ENCODE measurements at places on chromosomes 1 and 21.

GRCh38 chr1:193402037-193402436 is 215.6 kb upstream of the B3GALT2 start:
- no peak for DNase-seq

- no peak for DNase-seq
Observed at GRCh38 chr1:4515727-4516289, 138.6 kb upstream of the AJAP1 start.

GRCh38 chr1:112454316-112454715 is 54.4 kb upstream of the WNT2B start:
- DNase-seq, result no peak

DNA sequence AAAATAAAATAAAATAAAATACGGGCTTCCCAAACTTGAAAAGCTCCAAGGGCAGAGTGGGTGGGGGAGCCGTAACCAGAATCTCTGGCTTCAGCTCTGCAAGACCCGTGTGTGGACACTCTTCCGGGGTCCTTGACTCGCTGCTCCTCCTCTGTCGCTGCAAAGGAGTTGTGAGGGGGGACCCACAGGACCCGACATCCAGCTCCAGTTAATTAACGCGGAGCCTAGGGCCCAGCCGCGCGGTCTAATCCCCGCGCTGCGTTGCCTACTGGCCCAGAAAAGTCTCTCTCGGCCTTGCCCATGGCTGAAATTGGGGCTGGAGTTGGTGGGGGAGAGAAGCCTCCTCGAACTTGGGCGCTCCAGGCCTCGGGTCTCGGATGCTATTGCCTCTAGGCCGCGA is 1.8 kb downstream of the LMX1A start:
- no peak for DNase-seq

GRCh38 chr1:168371477-168371876 is 90.8 kb downstream of the TBX19 start:
- no peak for DNase-seq

- no peak for DNase-seq
Observed at GRCh38 chr21:34514576-34515115, 2.6 kb upstream of the KCNE1 start.

DNA sequence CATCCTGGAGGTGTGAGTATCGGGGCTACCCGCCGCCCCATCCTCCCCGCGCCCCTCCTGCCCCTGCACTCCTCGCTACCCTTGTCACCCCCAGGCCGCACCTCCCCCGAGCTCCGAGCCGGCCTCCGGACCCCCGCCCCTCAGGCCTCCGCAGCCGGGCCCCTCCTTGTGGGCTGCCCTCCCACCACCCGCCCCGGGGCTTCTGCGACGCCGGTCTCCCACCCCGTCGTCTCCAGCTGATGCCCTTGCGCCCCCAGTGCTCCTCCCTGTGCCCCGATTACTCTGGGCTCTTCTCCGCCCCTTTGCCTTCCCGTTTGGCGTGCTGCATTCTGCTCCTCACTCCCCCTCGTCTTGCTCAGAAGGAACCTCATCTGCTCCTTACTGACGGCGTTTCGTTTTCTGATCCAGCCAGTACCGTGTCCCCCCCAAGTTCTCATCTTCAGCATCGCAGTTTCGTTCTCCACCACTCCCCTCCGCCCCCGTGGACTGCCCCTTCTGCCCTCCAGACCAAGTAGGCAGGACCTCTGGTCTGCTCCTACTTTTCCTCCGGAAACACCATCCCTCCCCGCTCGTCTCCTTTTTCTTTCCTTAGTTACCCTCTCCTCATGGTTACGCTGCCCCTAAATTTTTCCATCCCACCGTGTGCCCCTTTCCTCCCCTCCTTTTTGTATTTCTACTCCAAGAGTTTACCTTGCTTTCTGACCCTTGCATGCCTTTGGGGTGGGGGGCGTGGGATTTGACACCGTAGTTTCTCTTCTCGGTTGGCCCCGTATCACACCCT is 841 bp downstream of the SNX27 start:
- no peak for DNase-seq

GRCh38 chr1:109874445-109874844 is 36.2 kb upstream of the CSF1 start:
- no peak for DNase-seq

DNA sequence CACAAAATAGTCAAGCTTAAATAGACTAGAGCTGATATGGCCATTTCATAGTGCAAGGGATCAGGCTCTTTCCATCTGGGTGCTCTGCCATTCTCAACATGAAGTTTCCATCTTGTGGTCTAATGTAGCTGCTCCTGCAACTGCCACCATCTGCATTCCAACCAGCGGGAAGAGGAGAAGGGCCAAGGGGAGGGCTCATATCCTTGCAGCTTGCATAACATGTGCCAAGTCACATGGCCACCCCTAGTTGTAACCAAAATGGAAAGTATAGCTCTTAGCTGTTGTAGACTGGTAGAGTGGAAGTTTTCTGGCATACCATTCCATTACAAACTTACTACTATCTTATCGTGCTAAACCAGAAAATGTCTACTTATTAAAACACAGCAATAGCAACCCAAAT is 38.9 kb upstream of the IVNS1ABP start:
- DNase-seq, result no peak

- DNase-seq, result no peak
Observed at GRCh38 chr1:200969726-200970561, 53.6 kb downstream of the KIF21B start.

GRCh38 chr21:31110430-31110829 is 72.2 kb upstream of the KRTAP19-8 start:
- DNase-seq, result no peak

DNA sequence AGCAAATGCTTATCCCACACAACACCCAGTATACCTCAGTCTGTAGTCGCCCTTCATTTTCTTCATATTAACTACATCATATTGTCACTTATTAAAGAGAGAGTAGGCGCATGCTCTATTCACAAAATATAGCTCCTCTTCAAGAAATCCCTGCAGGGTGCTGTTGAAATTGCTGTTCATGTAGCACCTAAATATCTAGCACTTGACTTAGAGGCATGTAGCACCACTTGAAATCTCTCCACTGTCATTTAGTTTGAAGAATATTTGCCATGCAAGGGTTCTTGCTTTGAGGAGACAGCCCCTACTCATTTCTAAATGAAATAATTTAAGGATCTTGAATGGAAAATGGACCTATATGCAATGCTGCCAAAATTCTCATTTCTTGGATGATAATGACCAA is 20.9 kb upstream of the LRRC8B start:
- no peak for DNase-seq

- DNase-seq, result no peak
Observed at GRCh38 chr1:110150330-110151174, at the start of gene SLC6A17. Gene SLC6A17 (plus strand): TSS chr1:110150494. CDS start chr1:110166930, 16,436 bp downstream.

GRCh38 chr1:168386949-168387586 is 106.4 kb downstream of the TBX19 start:
- DNase-seq, result no peak

DNA sequence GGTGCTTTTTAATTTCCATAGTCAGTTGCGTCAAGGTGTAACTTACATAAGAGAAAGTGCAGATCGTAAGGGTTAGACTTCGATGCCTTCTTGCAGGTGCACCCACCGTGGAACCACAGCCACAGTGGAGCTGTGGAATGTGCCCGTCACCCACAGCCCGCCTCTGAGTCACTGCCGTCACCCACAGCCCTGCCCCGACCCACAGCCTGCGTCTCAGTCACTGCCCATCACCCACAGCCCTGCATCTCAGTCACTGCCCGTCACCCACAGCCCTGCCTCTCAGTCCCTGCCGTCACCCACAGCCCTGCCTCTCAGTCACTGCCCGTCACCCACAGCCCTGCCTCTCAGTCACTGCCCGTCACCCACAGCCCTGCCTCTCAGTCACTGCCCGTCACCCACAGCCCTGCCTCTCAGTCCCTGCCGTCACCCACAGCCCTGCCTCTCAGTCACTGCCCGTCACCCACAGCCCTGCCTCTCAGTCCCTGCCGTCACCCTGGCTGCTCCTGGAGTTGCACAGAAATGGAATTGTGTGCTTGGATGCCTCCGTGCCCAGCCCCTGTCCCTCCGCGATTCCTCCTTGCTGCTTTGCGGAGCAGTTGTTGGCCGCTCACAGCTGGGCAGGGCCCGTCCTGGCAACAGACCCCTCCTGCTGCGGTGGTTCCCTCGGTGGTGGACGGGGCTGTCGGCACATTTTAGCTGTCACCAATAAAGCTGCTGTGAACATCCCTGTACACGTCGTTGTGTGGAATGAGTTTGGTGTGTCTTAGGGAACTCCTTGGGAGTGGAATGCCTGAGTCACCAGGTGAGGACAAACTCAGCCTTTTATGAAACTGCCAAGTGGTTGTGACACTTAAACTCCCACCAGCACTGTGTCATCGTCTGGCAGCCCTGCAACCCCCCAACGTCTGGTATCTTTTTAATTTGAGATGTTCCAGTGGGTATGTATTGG is 44.9 kb upstream of the COL6A2 start:
- no peak for DNase-seq

- no peak for DNase-seq
Observed at GRCh38 chr1:203095061-203095690, 9.4 kb upstream of the MYOG start.

DNA sequence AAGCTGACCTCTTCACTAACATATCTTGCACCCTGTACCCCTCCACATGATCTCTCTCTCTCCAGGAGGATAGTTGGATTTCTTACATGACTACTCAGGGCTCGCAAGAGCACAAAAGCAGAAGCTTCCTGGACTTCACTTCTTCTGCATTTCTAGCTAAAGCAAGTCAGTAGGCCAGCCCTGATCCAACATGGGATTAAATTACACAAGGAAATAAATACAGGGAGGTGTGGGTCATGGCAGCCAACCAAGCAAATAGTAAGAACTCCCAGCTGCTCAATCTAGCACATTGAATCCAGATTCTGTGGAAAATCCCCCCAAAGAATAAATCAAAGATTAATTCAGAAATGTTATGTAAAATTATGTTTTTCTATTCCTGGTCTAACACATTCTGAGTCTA is 33.3 kb downstream of the KLHDC7A start:
- DNase-seq, result no peak

DNA sequence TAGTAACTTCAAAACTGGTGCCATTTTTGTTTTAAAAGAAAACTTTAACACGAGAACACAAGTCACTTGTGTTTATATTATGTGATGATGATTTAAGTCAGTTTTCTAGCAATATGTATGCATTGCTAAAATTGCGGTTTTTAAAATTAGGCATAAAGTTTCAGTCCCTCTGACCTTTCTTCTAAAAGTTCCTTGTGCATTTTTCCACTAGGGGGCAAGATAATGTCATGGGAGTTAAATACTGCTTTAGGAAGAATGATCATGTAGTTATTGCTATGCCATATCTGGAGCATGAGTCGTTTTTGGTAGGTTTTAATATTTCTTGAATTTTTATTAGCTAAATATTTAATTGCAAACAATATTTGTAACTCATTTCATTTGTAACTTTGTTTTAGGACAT is 10.7 kb downstream of the CDC7 start:
- no peak for DNase-seq

DNA sequence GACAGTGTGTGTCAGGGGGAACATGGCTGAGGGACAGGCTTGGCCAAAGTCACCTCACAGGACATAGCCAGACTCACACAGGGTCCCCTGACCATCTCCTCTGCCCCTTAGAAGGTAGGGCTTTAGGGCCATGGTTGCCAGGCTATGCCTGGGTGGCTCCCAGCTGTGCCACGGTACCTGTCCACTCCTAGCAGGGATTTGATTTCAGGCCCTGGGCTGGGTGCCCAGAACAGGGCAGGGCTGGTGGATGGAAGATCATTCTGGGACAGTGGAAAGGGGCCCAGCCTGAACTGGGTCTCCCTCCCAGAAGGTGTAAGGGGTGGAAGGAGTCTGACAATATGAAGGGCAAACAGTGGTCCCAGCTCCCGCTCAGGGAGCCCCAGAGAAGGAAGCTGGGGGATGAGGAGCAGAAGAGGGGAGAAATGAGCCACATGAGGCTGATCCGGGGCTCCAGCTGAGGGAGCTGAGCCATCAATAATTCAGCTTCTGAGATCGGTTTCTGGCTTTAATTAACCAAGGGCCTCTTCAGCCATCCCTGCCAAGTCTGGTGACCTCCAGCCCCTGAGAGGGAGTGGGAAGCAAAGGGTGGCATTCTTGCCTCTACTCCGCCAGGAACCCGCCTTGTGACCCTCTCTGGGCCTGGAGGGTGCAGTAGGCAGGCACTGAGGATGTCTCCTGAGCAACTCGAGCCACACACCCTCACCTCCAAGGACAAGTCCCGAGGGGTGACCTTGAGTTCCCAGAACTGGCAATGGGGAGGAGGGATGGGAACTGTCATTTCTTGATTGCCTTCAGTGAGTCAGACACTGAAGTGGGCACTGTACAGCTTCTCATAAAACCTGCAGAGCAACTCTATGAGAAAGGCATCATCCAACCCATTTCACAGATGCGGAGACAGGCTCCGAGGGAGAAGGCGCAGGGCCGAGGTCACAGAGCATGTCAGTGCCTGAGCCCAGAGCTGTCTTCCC is 2.1 kb downstream of the CD164L2 start:
- no peak for DNase-seq

DNA sequence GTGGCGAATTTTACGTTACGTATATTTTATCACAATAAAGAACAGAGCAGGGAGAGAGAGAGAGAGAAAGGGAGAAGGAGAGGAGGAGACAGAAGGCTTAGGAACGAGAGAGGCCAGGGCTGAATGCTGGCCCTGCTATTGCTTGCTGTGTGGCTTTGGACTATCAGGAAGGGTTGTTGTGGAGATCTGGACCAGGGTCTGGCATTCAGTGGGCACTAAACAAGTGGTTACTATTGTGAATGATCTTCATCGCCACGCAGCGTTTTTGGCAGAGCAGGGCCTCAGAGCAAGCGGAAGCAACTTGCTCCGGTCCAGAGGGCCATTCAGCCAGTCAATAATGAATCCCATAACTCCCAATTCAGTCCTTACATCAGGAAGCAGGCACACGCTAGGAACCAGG is 26.4 kb downstream of the PIK3C2B start:
- peak; percentile 39 for DNase-seq

GRCh38 chr21:16457498-16457897 is 727.7 kb downstream of the USP25 start:
- no peak for DNase-seq

DNA sequence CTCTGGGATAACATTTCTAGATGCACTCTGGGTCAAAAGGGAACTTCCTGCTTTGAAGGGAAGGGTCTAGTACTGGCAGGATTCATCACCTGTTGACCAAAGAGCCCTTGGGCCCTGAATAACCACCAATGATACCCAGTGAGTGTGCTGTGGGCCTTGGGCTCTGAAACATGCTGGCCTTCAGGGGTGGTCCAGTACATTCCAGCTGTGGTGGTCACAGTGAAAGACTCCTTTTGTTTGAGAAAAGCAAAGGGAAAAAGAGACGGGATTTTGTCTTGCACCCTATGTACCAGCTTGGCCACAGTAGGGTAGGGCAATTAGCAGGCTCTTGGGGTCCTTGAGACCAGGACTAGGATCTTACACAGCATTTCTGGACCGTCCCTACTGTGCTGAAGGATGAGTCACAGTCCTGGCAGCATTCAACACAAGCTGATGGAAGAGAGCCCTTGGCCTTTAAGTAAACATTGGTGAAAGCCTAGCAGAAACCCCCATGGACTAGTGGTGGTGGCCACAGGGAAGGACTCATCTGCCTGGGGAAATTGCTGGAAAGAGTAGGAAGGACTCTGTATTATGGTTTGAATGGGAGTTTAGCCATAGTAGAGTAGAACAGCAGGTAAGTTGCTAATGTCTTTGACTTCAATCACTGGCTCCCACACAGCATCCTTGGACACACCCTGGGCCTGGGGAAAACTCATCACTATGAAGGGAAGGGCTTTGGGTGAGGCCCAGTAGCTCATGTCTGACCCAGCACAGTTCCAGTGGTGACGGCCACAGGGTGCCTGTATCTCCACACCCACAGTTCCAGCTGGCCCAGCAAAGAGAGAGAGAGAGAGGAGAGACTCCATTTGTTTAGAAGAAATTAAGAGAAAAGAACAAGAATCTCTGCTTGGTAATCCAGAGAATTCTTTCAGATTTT is 87.5 kb downstream of the COL24A1 start:
- DNase-seq, result no peak

- DNase-seq, result no peak
Observed at GRCh38 chr1:184757891-184758290, 3.2 kb upstream of the EDEM3 start.

Data from substantia nigra (tissue), 51 donors.